Activated T-cell treated with anti-CD3 and anti-CD28 coated beads, Interleukin-2, amount 50 U/mL, for 72 hours (primary cell): ENCODE measurements at places on chromosomes 5 and 9. TPM values are rescaled to one million over a fixed set of nuclear protein-coding genes. Genes with fewer than 3 reads are reported as not detected.

DNA sequence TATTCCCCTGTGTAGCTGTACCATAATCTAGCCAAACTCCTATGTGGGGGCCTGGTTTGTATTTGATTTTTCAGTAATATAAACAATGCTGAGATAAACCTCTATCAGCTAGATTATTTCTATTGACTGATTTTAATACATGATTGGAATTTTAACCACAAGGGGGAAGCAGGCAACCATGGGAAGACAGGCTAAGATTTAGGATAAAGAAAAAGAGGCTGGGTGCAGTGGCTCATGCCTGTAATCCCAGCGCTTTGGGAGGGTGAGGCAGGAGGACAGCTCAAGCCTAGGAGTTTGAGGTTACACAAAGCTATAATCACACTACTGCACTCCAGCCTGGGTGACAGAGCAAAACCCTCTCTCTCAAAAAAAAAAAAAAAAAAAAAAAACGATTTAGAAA is 18.1 kb upstream of the GPX3 start:
- DNase-seq: no peak

DNA sequence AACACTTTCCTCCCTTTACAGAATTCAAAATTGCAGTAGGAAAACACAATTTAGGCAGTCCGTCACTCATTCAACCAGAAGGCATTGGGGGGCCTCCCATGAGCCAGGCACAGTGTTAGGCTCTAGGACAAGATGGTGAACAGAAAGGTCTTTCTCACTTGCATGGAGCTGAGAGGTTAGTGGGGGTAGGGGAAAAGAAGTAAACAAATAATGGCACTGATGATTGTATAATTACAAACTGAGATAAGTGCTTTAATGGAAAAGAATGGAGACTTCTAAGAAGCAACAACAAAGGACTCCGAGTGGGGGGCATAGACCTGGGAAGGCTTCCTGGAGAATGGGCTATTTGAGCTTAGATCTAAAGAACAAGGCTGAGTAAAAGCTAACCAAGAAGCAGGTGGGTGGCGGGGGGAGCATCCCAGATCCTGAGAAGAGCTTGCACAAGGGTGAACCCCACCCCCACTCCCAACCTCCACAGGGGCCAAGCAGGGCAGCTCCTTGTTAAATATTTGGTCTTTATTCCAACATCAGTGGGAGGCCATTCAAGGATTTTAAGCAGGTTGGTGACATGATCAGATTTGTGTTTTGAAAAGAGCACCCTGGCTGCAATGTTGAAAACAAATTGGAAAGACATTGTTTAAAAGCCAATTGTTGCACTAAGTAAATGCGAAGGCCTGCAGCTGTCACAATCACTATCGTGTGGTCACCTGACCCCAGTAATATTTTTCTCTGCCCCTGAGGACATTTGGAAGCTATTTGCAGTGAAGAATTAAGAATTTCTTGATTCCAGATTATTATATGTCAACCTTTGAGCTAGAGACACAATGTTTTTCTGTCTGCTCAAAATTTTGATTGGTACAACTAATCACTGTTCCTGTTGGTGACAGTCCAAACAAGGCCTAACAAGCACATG is 73.9 kb upstream of the EFNA5 start:
- no peak for DNase-seq

DNA sequence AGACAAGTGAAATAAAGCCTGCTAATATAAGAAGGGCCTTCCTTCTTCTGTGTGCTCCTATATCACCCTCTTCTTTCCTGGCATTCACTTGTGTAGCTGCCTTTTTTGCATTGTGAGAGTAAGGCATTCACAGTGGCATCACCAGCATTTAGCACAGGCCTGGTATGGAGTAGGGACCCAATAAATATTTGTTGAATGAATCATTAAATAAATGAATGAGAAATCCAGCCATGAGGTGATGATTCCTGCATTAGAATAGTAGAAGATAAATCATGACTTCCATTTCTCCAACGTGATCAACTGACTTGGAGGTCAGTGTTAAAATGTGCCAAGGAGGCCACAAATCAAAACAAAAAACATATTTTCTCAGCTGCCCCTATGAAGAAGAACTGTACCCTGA is 3.9 kb downstream of the PLPPR1 start:
- no peak for DNase-seq

- no peak for DNase-seq
Measured at GRCh38 chr5:40838086-40838485, 3.1 kb upstream of the RPL37 start.

GRCh38 chr5:148998174-148998797 is 64.6 kb downstream of the SH3TC2 start:
- DNase-seq: peak; percentile 9

GRCh38 chr9:120877276-120878034 is 467 bp upstream of the PHF19 start:
- DNase-seq: peak; percentile 81

DNA sequence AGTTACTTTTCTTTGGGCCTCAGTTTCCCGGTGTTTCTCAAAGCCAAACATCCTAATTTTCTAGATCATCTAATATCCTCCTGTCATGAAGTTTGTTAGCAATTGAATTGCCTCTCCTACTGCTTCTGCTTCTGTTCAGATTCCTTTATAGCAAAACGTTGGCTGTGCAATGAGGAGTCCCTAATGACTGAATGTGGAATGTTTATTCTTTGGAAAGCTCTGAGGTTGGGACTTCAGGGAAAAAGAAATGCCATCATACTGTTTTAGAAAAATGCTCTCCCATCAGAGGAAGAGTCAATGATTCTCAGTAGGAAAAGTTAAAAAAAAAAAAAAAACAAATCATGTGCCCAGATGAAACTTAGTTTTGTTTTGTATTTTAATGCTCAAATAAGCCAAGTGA is 268.7 kb upstream of the PAPPA start:
- no peak for DNase-seq

The NEURL1B gene
- total RNA-seq: 0.29 TPM

The ELP1 gene
- 25.6 TPM for total RNA-seq

The IFNB1 gene
- total RNA-seq: 1.6 TPM
